ENCODE measurements at places on chromosomes 3 and 15. TPM values are rescaled to one million over a fixed set of nuclear protein-coding genes. Genes with fewer than 3 reads are reported as not detected.

The FMN1 gene
- total RNA-seq, result 0.38 TPM

The FAM107A gene
- 0.18 TPM for total RNA-seq

The GRK7 gene
- not detected for total RNA-seq

The GRAMD1C gene
- total RNA-seq, result 0.41 TPM

The CASR gene
- total RNA-seq, result not detected

The KIF15 gene
- 8.1 TPM for total RNA-seq

The BCL2A1 gene
- total RNA-seq, result 12.6 TPM

The TF gene
- total RNA-seq, result 0.57 TPM

The C3orf22 gene
- not detected for total RNA-seq

The RNU5B-1 gene
- not detected for total RNA-seq

The GABRR3 gene
- total RNA-seq, result not detected

The CPNE9 gene
- total RNA-seq, result 0.17 TPM

The NOX5 gene
- 0.30 TPM for total RNA-seq

The ABI3BP gene
- total RNA-seq, result 1.7 TPM

The EEF1AKMT4 gene
- 9.6 TPM for total RNA-seq

The MB21D2 gene
- total RNA-seq, result 5.0 TPM

The SLC28A1 gene
- not detected for total RNA-seq

The USP3 gene
- total RNA-seq, result 44.3 TPM

The CLDND1 gene
- total RNA-seq, result 57.9 TPM

The CIAO2A gene
- 116 TPM for total RNA-seq

The MAP6D1 gene
- 7.4 TPM for total RNA-seq

The SUCLG2 gene
- total RNA-seq, result 33.9 TPM

The GUCA1C gene
- not detected for total RNA-seq

The ITIH1 gene
- total RNA-seq, result not detected

The POTEB3 gene
- total RNA-seq, result not detected

The WNT5A gene
- 1.0 TPM for total RNA-seq

The BCL6 gene
- 13.4 TPM for total RNA-seq

The ATP13A5 gene
- not detected for total RNA-seq

The ZPLD1 gene
- not detected for total RNA-seq

The CCR8 gene
- not detected for total RNA-seq

The EOMES gene
- 0.71 TPM for total RNA-seq

The TGM5 gene
- not detected for total RNA-seq

The TLR9 gene
- not detected for total RNA-seq

The BCHE gene
- 1.1 TPM for total RNA-seq

The NAALADL2 gene
- not detected for total RNA-seq

The TOPBP1 gene
- total RNA-seq, result 21.5 TPM

The MYZAP gene
- 0.91 TPM for total RNA-seq

The SI gene
- not detected for total RNA-seq

The CLDN18 gene
- not detected for total RNA-seq

The C2CD4A gene
- 0.17 TPM for total RNA-seq
